ENCODE measurements at places on chromosomes 2 and 18.
A peak's percentile ranks its signal among the peaks of the same experiment; 100 is the strongest.

DNA sequence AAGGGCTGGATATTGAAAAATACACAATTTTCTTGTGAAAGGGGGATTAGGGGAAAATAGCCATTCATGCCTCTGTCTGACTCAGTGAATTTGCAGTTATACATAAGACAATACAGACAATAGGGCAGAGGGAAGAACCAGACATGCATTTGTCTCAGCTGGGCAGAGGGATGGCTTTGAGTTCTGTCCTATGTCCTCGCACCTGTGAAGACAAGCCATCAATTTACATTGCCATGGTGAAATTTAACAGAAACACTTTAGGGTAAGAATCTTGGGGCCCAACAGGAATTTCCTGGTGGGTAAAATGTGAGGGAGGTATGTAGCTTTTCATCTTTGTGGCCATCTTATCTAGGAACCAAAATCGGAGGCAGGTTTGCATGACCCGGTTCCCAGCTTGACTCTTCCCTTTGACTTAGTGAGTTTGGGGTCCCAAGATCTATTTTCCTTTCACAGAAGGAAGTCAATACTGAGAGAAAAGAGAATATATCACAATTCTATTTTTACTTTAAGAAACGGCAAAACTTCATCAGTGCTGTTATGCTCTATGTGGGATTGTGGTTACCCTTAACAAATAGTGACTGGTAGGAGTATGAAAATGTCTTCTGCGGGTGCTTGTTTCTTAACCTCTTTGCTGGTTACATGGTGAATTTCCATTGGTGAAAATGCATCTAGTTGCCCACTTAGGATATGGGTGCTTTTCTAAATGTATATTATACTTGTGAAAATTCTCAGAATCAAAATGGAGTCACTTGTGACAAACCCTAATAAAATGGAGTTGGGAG lies 221.8 kb downstream of the SPP2 start:
- DNase-seq = no peak

- no peak for DNase-seq
Observed at GRCh38 chr2:54454548-54455130, 1.5 kb upstream of the SPTBN1 start.

- DNase-seq = no peak
Observed at GRCh38 chr2:117979911-117980701, 33.8 kb downstream of the CCDC93 start.

- no peak for DNase-seq
Observed at GRCh38 chr2:2646433-2647051, 315.5 kb upstream of the MYT1L start.

DNA sequence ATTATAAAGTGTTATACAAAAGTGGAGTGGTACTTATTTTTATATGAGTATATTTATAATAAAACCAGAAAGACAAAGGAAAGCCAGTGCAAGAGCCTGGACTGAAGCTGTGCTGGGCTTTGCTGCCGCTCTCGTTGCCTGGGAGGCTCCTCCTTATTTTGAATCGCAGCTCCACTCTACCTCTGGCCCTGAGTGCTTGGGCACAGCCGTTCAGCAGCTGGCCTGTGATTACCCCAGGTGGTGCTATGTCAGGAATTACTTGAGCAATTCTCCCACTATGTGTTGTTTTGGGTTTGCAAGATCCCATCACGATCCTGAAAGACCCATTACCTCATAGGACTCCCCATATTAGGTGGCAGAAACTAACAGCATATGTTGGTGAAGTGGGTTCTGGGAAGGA lies 53.0 kb upstream of the LCLAT1 start:
- DNase-seq = no peak

GRCh38 chr2:64419596-64420165 lies 34.3 kb upstream of the LGALSL start:
- DNase-seq = peak; percentile 33

Data from fibroblast of the aortic adventitia (primary cell).